Ovary (tissue), 10 donors: ENCODE measurements at places on chromosomes 13 and 19. TPM values are rescaled to one million over a fixed set of nuclear protein-coding genes. Genes with fewer than 3 reads are reported as not detected.

DNA sequence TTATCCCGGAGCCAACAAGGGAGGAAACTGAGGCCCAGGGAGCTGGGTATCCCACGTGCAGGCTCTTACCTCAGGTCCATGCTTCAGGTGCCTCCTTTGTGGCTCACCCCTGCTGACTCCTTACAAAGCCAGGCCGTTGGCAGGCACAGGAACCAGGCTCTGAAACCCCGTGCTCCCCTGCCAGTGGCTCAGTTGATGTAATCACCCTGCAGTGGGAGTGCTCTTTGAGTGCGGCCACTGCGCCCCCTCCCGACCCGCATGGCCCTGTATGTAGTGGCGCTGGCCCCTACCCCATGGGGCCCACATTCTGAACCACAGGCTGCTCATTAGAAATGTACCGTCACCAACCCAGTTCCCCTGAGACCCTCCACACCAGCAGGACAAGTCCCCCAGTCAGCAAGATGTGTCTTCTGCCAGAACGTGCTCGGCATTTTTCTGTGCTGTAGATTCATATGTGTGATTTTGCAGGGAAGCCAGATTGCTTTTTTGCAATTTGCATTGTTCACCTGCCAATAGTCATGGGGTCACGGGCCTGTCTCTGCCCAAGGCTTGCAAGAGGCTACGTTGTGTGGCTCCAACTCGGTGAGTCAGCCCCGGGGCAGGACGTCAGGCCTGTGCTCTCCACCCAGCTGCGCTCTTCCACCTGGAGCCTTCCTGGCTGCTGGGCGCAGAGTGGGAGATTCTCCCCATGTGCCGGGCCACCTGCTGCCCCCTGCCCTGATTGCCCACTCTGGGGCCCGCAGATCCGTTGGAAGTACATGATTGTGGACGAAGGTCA, 60.3 kb downstream of the SMARCA4 start:
- H3K36me3 ChIP-seq, result no peaks in the 10 kb centered on the region
- no peaks in the 10 kb centered on the region for H3K27me3 ChIP-seq
- no peak for DNase-seq
- H3K4me3 ChIP-seq, result no peak overlapping the region
- no peaks in the 10 kb centered on the region for H3K4me1 ChIP-seq
- no peak overlapping the region for H3K27ac ChIP-seq

DNA sequence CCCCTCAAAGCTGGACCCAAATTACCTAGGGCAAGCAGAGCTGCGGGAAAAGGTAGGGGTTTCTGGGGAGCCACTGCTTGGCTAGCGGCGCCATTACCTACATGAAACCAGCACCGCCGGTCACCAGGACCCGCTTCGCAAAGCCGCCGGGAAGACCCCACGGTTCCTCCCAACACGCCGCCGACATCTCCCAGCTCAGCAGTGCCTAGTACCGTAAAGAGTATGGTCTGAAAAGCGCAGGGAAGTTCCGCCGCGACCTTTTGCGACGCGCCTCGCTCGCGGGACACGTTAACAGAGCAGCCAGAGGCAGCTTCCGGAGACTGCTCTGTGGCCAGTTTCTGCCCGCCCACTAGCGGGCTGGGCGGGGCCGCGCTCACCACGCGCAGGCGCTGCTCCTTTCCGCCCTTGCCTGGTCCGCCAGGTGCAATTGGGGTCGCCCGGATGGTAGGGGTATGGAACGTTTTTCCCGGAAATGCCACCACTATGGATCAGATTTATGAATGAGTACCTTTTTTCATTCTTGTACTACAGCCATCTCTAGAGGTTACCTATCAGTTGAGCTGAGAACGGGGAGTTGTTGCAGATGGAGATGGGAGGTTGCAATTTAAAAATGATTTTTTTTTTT, at the start of gene TGDS:
TSS of gene TGDS (minus strand) at position 203 of the 625 bp plus-strand sequence. CDS start at position 187, 16 bp downstream.
- H3K4me3 ChIP-seq, result peak within 1 kb of the TSS; percentile 74
- DNase-seq, result peak; percentile 94
- no peak within 1 kb of the TSS for H3K27ac ChIP-seq
- H3K36me3 ChIP-seq, result no peaks in the 10 kb centered on the region
- no peaks in the 10 kb centered on the region for H3K27me3 ChIP-seq

Gene ZFP30
- 17.5 TPM for total RNA-seq

DNA sequence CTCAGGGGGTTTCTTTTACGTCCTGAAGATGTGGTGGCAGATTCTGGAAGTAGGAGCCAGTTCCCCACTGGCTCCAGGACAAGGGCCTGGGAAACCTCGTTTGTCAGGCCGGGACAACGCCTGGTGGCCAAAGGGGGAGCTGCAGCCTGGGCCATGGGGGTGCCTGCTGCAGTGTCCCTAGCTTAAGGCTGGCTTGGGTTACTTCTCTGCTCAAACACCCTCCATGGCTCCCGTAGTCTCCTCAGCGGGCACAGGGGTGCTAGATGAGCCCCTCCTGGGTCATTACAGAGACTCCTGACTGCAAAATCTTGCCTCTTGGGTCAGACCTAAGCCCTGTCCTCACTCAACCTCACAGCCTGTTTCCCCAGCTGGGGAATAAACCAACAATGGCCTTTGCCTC, 14.7 kb downstream of the CILP2 start:
- no peaks in the 10 kb centered on the region for H3K36me3 ChIP-seq
- no peak for DNase-seq
- H3K4me3 ChIP-seq, result no peak overlapping the region
- no peak overlapping the region for H3K27ac ChIP-seq
- no peaks in the 10 kb centered on the region for H3K4me1 ChIP-seq
- no peaks in the 10 kb centered on the region for H3K27me3 ChIP-seq

- H3K36me3 ChIP-seq, result no peaks in the 10 kb centered on the region
- no peaks in the 10 kb centered on the region for H3K27me3 ChIP-seq
- no peak overlapping the region for H3K27ac ChIP-seq
Observed at GRCh38 chr13:45878966-45879365, 27.4 kb upstream of the SIAH3 start.

- no peaks in the 10 kb centered on the region for H3K27me3 ChIP-seq
- no peaks in the 10 kb centered on the region for H3K4me1 ChIP-seq
- no peak overlapping the region for H3K4me3 ChIP-seq
- H3K27ac ChIP-seq, result no peak overlapping the region
- DNase-seq, result no peak
- no peaks in the 10 kb centered on the region for H3K36me3 ChIP-seq
Observed at GRCh38 chr19:52217576-52217975, 27.7 kb downstream of the PPP2R1A start.

GRCh38 chr13:31351376-31351775, 151.6 kb downstream of the B3GLCT start:
- no peaks in the 10 kb centered on the region for H3K27me3 ChIP-seq
- DNase-seq, result no peak
- no peaks in the 10 kb centered on the region for H3K36me3 ChIP-seq
- no peak overlapping the region for H3K4me3 ChIP-seq
- no peaks in the 10 kb centered on the region for H3K4me1 ChIP-seq

GRCh38 chr13:31029102-31029501, 96.6 kb downstream of the TEX26 start:
- no peaks in the 10 kb centered on the region for H3K27me3 ChIP-seq
- no peak overlapping the region for H3K27ac ChIP-seq
- H3K4me3 ChIP-seq, result no peak overlapping the region
- DNase-seq, result no peak
- H3K36me3 ChIP-seq, result no peaks in the 10 kb centered on the region

DNA sequence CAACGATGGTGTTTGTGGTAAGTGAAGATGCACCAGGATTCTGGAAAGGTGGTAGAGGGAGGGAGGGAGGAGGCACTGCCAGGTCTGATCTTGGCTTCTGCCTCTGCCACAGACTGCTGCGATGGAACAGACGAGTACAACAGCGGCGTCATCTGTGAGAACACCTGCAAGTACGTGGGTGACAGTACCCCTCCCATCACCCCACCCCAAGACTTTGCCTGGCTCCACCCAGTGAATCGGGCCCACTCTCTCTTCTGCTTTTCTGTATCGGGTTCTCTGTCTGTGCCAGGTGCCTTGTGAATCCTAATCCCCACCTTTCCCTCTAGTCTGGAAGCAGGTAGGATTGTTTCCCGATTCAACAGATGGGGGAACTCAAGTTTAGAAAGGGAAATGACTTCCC, 2.5 kb downstream of the PRKCSH start:
- H3K4me1 ChIP-seq, result peaks cover 12% of the 10 kb centered on the region
- H3K27ac ChIP-seq, result no peak overlapping the region
- no peaks in the 10 kb centered on the region for H3K27me3 ChIP-seq
- DNase-seq, result no peak

Gene WDR87
- total RNA-seq, result not detected

DNA sequence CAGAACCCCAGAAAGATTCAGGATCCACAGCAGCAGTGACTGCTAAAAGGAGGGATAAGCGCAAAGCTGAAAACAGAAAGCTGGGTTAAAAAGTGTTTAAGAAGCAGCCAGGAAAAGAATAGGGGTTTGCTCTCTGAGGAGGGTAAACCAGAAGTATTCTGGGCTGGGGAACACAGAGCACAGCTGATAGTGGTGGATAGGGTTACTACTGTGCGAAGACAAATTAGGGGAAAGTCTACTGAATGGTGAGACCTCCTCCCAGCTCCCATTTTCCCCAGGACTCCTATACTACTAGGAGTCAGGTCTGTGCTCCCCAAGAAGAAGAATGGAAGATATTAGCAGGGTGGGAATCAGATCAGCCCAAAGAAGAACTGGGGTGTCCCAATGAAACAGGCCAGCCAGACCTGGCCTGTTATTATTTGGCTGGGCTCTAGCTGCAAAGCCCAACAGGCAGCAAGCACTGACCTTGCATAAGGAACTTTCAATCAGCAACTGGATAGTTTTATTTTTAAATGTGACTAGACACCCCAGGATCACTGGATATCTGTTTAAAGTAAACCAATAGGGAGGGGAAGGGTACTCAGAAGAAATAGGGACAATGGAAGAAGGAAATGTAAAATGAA, 43.5 kb upstream of the SERTM1 start:
- H3K4me1 ChIP-seq, result no peaks in the 10 kb centered on the region
- no peak for DNase-seq
- H3K4me3 ChIP-seq, result no peak overlapping the region
- H3K36me3 ChIP-seq, result no peaks in the 10 kb centered on the region
- H3K27ac ChIP-seq, result no peak overlapping the region

Gene GRWD1
- 32.5 TPM for total RNA-seq

Gene IZUMO2
- not detected for total RNA-seq

DNA sequence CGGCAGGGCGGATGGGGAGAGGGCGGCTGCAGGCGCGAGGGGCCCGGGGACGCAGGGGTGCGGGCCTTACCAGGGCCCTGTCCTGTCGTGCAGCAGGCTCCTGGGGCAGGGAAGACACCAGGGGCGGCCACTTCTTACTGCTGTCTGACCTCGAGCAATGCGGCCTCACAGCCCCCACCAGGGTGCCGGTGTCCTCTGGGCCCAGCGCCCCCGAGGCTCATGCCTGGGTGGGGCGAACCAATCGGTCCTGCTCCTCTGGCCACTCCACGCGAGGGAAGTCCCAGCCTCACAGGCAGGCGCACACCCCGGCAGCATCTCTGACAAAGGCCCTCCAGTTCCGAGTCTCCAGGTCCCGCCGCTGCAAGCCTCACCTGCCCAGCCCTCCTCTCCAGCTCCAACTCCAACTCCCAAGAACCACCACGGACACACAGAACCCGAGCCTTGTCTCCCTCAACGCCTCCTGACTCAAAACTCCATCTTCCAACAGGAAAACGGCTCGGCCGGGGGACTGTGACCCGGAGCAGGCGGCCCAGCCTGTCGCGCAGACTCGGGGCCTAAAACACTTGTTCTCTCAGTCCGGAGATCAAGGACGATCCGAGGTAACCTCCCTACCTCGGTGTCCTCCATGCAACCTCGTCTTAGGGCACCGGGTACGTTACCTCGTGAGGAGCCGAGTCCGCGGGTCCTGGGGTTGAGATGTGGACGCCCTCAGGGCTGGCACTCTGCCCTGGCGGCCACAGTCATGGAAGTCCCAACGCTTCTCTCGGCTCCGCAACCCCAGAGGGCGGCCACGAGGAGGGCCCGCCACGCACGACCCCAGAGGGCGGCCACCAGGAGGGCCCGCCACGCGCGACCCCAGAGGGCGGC, 6.5 kb downstream of the FGF22 start:
- H3K36me3 ChIP-seq, result no peaks in the 10 kb centered on the region
- DNase-seq, result no peak
- H3K4me1 ChIP-seq, result peaks cover 2% of the 10 kb centered on the region
- H3K27ac ChIP-seq, result no peak overlapping the region

- H3K27ac ChIP-seq, result no peak overlapping the region
- H3K27me3 ChIP-seq, result no peaks in the 10 kb centered on the region
- H3K4me1 ChIP-seq, result no peaks in the 10 kb centered on the region
- no peak overlapping the region for H3K4me3 ChIP-seq
Observed at GRCh38 chr13:102930566-102930965, 84.7 kb downstream of the ERCC5 start.

- H3K27ac ChIP-seq, result no peak overlapping the region
- no peak for DNase-seq
- H3K36me3 ChIP-seq, result no peaks in the 10 kb centered on the region
- no peaks in the 10 kb centered on the region for H3K27me3 ChIP-seq
- no peaks in the 10 kb centered on the region for H3K4me1 ChIP-seq
Observed at GRCh38 chr13:31947506-31947905, 84.1 kb upstream of the FRY start.

Gene CRLF1
- total RNA-seq, result not detected

DNA sequence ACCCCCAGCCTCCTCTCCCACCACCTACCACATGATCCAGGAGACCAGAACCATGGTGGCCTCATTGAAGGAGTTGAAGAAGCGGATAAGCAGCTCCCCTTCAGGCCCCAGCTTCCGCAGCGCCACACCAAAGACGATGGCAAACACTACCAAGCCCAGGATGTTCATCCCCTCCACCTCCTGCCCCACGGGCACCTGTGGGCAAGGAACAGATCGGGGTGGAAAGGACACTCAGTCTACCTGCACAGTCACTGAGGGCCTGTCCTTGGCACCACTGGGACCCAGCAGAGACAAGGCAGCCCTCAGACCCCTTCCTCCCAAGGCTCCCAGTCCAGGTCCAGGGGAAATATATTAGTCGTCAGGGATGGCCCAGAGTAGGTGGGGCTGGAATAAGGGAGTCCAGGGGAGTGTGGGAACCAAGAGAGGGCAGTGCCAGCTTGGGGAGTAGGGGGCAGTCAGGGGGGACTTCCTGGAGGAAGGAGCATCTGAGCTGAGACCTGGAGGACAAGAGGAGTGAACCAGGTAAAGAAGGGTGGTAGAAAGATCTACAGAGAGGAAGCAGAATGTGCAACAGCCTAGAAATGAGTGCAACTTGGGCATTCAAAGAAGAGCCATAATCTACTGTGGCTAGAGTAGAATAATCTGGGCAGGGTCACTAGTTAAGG, 5.9 kb downstream of the SLC1A5 start:
- H3K4me3 ChIP-seq, result no peak overlapping the region
- no peak overlapping the region for H3K27ac ChIP-seq
- H3K4me1 ChIP-seq, result peaks cover 20% of the 10 kb centered on the region
- no peak for DNase-seq
- no peaks in the 10 kb centered on the region for H3K36me3 ChIP-seq
- H3K27me3 ChIP-seq, result no peaks in the 10 kb centered on the region
